ENCODE measurements at places on chromosomes 1 and 21.

- no peak for DNase-seq
Measured at GRCh38 chr1:198550941-198551524, 10.6 kb upstream of the ATP6V1G3 start.

- no peak for DNase-seq
Measured at GRCh38 chr1:232620356-232620969, 9.5 kb downstream of the SIPA1L2 start.

DNA sequence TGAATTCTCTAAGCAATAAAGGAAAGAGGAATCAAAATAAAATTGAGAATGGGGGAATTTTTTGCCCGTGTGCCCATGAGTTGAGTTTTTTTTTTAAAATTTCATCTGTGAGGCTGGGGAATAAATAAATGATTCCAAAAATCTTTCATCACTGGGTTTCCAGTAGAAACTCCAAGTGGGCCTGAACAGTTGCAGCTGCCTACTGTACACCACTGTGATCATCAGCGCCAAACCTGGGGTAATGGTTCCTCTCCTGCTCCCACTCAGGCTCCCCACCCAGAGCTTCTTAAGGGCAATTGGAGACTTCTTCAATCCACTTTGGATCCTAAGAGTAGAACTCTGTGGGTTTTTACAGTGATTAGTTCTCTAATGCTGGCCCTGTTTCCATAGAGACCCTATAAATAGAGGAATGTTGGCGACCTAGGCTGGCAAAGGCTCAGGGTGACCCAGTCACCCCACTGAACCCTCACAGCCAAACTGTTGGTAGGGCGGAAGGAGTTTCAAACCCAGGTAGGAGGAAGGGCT lies 9.3 kb downstream of the TMCC2 start:
- no peak for DNase-seq

- no peak for DNase-seq
Measured at GRCh38 chr1:5680600-5680999, 311.6 kb downstream of the NPHP4 start.

DNA sequence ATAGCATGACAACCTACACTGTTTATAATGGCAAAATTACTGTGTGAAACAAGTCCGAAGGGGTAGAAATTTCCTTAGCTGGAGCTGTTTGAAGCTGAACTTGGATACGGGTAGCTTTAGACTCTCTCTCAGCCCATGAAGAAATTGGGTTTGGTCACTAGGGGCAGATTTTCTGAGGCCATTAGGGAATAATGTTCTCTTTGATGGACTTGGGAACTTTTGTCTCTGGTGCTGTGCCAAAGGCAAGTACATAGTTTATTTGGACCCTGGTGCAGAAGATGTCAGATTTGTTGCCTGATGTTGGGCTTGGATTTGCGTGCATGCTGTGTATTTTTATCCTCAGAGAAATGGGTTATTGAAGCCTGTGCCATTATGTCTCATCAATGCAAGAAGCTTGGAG lies 109.6 kb downstream of the VPS13D start:
- no peak for DNase-seq

DNA sequence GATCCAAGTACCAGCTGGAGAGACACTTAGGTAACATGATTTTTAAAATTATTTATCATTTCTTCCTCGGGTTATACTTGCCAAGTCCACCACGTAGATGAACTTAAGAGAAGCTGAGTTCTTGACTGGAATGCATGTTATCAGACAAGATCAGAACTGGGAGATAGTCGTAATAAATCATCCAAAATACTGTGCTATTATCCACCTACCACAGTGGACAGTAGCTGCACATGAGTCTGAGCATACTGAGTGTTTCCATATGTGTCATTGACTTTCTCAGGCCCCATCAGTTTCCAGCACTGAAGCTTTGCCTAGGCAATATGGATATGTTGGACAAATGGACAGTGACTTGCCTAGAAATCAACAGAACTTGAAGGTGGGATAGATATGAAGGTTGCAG lies 77.9 kb upstream of the RRP15 start:
- DNase-seq, result no peak

GRCh38 chr21:23698619-23699018 lies 1908.7 kb downstream of the MRPL39 start:
- DNase-seq, result no peak

DNA sequence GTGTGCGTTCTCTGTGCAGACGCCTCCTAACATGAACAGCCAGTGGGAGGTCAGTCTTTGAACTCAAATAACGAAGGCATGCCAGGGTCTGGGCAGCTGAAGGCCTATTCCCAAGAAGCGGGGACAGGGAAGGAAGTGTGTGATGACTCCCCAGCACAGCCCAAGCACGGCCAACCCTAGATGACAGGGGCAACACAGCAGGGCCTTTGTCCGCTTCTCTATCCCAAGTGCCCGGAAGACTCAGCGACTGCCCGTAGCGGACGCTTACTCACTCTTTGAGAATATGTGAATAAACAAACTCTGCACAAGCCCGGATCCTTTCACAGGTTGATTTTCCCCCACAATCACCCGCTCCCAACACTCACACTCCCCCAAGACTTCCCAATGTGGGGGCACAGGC lies 11.2 kb downstream of the C1orf198 start:
- no peak for DNase-seq

DNA sequence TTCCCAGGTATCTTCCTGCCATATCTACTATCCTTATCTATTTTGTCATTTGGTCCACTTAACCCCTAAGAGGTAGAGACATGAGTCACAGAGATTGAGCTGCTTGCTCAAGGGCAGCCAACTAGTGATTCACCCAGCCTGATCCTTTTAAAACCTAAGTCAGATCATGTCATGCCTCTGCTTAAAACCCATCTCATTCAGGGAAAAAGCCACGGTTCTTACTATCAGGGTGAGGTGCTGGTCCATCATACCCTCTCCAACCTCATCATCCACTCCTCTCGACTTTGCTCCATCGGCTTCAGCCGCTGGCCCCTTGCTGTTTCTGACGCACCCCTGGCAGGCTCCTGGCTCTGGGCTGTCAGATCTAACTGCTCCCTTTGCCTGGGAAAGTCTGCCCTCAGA lies 14.4 kb upstream of the PPP1R15B start:
- DNase-seq, result no peak
